ENCODE measurements at places on chromosomes 7 and 10.
A peak's percentile ranks its signal among the peaks of the same experiment; 100 is the strongest.

- no peak for DNase-seq
Measured at GRCh38 chr10:62538606-62539005, 164.4 kb downstream of the ZNF365 start.

DNA sequence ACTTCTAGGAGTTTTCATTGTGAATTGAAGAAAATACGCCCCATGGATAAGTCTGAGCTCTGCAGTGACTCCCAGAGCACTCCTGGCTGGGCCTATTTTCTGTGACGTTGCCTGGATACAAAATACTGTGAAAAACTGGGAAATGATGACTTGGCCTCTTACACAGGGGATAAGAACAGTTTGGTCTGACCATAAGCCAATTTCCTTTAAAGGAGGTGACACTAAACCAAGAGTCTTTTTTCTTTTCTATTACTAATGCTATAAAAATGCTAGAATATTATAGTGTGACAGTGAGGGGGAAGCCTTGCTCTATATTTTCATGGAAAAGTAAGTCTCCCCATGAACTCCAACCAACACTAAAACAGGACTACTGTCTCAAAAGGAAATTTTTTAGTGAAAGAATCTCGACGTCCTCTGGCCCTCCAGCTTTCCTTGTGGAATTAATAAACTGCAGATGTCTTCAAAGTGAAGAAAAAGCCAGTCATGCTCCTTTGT is 45.5 kb downstream of the MYOF start:
- no peak for DNase-seq

DNA sequence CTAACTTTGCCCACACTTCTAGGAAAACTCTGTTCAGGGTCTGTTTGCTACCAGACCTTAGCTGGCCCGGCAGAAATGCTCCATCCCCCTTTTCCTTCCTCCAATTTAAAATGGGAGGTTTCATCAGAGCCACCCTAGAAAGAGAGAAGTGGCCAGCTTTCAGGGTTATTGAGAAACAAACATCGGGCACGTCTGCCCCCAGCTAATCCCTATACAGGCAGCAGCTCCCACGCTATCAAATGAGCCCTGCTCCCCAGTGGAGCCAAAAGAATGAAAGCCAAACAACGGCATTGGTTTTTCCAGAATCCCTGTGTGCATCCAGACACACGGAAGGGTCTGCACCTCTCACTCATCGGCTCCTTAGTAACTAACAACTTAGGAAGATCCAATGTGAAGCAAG is 132.5 kb downstream of the GRID1 start:
- no peak for DNase-seq

GRCh38 chr7:120996333-120996987 is 7.9 kb downstream of the CPED1 start:
- DNase-seq = no peak

DNA sequence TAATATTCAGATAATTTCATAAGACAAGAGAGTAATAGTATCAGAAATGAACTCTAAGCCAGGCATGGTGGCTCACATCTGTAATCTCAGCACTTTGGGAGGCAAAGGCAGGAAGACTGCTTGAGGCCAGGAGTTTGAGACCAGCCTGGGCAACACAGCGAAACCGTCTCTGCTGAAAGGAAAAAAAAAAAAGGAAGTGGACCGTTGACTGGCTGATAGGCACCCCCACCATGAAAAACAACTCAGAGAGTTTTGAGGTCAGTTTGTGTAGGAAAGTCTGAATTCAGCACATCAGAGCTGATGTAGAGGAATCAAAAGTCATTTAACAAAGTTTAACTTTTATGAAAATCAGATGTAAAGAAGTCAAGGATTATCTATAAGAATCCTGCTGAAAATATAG is 63.2 kb upstream of the AMPH start:
- no peak for DNase-seq

DNA sequence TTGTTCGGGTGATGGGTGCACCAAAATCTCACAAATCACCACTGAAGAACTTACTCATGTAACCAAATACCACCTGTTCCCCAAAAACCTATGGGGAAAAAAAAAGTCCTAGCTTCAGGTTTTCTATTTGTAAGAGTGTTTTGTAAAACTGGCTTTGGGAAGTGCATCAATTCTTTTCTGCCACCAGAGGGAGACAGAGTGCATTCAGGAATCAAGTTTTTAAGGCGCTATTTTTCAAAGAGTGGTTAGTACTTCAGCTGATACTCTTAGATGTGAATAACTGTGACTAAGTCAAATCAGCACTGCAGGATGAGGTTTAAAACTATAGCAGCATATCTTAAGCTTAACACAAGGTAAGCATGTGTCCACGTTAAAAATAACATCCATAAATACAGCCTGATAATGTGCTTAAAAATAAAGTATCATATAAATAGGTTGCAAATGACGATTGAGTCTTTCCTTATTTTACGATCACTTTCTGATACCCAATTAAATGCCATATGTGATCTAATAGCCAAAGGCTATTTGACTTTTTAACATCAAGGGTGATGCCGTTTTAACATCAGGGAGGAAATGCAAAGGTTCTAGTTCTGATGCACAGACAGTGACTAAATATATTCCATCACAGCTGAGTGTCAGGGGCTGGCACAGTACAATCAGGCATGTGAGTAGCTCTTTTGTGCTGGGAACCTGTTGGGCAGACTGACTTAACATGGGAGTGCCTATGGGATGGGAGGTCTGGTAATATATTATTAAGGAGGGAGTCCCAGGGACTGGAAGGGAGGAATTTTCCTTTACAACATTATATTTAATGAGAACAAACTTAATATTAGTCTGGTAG is 10.6 kb upstream of the LYZL2 start:
- peak; percentile 41 for DNase-seq

GRCh38 chr10:86164174-86164774 is 202.3 kb downstream of the GRID1 start:
- DNase-seq = no peak

DNA sequence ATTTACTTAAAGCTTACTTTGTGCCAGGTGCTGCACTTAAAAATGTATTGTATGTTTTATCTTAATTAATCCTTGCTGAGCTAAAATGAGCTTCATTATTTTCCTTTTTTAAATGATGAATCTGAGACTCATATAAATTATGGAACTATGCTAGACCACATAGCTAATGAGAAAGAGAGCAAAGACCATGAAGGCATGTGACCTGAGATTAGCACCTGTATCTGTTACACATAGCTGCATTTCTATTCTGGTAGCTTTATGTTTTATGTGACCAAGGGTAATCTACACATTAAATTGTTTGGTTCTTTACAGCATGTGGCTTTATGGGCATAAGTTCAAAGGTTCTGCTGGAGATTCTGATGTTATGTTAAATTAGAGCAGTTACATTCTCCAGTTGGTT is 839.1 kb upstream of the SORCS1 start:
- DNase-seq = no peak

GRCh38 chr10:79098596-79099015 is 29.8 kb downstream of the ZMIZ1 start:
- no peak for DNase-seq

- DNase-seq = no peak
Measured at GRCh38 chr10:48399056-48399541, 92.6 kb downstream of the MAPK8 start.

- no peak for DNase-seq
Measured at GRCh38 chr7:46226860-46227259, 305.8 kb upstream of the IGFBP3 start.

GRCh38 chr7:93036807-93037206 is 81.0 kb downstream of the SAMD9 start:
- no peak for DNase-seq

GRCh38 chr7:146411975-146412374 is 295.4 kb downstream of the CNTNAP2 start:
- no peak for DNase-seq

DNA sequence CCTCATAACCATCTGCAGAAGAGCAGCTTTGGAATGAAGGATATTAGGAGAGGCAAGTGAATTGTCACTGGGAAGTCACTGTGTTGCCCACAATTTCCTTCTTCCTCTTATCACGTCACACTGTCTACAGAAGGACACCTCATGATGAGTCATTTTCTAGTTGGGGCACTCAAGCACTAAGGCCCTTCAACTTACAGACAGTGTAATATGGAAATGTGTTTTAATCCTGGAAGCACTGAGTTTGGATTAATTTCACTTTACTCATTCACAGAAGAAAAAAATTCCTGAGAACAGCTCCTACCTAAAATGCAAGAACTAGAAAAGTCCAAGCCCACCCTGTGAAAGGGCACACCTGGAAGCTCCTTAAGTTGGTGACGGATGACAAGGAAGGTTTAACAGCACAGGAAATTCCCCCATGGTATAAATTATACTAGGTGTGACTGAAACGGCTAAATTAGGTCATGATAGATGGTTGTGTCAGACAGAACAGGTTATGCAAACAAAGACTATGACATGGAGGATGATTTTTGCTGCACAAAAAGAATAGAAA is 56.6 kb downstream of the PARD3 start:
- DNase-seq = no peak

DNA sequence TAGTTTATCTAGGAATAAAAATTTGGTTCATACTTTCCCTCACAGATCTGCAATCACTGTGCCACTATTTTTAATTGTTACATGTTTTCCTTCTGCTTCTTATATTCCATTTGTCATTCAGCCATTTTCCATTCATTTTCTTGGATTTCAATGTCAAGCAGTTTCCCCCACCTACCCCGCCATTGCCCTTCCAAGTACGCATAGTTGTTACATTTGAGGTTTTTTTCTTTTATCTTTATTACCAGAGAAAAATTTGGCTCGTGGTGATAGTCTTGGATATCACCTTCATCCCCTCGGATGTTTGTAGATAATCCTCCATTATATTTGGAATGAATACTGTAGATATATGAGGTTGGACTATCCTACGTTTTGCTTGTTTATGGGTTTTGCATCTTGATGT is 159.7 kb downstream of the CRPPA start:
- DNase-seq = no peak

DNA sequence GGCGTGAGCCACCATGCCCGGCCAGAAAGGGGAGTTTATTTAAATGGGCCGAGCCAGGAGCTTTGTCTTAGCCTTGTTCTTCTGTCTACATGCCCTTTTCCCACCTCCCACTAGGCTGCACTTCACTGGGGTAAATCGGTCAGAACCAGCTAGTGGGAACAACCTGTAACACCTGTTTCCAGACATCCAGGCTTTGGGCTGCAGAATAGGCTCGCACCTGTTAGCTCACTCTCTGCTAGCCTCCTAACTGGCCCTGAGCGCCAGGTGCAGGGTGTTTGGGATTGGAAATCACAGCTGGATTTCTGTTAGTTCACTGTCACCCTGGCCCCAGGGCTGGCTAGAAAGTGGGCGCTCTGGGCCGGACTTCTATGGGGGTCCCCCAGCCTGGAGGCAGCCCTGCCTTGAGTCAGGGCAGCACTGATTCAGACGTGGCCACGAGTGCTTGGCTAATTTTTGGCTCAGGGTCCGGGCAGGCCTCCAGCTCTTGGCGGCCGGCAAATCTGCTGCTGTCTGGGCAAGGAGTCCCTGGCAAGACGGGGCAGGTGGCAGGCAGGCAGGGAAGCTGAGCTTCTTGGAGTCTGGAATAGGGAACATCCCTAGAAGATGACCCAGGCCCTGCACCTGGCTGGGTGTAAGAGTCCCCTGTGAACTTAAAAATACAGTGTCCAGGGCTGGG is 48.6 kb downstream of the GTF2IRD1 start:
- no peak for DNase-seq

DNA sequence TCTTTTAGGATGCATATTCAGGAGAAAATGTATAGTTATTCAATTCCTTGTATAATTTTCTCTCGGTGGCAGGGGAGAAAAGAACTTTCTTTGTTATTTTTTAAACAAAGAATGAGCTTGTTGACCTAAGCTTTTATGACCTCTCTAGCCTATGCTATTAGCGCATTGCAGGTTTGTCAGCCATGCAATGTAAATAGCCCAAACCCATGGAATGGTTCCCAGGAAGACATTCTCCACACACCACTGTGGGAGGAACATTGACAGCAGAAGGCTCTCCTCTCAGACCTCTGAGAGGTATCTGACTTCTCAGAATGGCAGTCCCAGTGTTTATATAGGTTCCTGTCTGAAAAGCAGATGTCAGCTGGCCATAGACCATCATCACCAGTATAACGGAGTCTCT is 19.6 kb upstream of the AGBL3 start:
- no peak for DNase-seq

DNA sequence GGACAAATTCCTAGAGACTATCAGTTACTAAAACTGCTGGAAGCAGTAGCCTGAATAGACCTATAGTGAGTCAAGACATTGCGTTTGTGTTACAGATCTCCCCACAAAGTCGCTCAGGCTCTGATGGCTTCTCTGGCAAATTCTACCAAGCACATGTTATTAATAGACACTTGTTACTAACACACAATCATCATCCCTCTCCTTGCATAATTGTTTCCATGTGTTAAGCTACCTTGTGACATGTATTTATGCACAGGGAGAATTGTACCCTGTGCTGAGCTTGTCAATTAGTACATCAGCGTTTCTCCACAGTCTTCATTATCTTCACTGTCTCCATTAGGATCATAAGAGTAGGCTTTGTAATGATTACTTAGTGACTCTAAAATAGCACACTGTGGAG is 31.2 kb downstream of the DYNC2I1 start:
- DNase-seq = no peak

DNA sequence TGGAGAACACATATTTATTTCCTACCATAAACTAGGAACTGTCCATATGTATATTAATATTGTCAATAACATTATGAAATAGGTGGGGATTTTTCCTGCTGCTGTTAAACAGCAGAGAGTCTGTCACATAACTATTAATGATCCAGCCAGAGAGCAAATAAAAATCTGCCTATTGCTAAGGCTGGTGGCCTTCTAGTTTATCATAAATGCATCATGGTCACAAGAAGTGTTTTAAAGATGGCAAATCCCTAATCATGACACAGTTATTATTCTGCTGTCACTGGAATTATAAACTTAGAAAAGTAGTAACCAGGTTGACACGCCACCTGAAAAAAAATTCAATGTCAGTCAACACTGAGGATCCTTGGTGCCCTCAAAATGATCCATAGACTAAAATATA is 132.3 kb downstream of the HGF start:
- DNase-seq = no peak

GRCh38 chr7:29811586-29811985 is 5.3 kb downstream of the WIPF3 start:
- DNase-seq = no peak

DNA sequence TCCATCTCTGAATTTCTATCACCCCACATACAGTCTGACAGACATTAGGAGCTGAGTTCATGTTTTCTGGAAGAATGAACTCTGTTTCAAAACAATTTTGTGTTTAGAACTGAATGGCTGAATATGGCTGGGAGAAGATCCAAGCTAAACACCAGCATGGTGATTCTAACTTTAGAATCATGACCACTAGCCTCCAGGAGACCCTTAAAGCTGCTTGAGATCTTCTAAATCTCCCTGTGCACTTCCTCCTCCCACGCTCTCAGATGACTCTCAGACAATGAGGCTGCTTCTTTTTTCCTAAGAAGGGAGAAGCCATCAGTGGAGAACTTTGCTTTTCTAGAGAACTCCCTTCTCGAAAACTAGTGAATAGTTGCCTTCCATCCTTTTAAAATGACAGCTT is 711.2 kb downstream of the GRID1 start:
- DNase-seq = no peak

- DNase-seq = no peak
Measured at GRCh38 chr7:117937049-117937752, 64.0 kb upstream of the CTTNBP2 start.

- DNase-seq = no peak
Measured at GRCh38 chr10:22854935-22855421, 72.9 kb upstream of the ARMC3 start.

- DNase-seq = no peak
Measured at GRCh38 chr10:51653025-51653424, 46.4 kb downstream of the CSTF2T start.
